ENCODE measurements at places on chromosomes 1 and 21.
A peak's percentile ranks its signal among the peaks of the same experiment; 100 is the strongest.

DNA sequence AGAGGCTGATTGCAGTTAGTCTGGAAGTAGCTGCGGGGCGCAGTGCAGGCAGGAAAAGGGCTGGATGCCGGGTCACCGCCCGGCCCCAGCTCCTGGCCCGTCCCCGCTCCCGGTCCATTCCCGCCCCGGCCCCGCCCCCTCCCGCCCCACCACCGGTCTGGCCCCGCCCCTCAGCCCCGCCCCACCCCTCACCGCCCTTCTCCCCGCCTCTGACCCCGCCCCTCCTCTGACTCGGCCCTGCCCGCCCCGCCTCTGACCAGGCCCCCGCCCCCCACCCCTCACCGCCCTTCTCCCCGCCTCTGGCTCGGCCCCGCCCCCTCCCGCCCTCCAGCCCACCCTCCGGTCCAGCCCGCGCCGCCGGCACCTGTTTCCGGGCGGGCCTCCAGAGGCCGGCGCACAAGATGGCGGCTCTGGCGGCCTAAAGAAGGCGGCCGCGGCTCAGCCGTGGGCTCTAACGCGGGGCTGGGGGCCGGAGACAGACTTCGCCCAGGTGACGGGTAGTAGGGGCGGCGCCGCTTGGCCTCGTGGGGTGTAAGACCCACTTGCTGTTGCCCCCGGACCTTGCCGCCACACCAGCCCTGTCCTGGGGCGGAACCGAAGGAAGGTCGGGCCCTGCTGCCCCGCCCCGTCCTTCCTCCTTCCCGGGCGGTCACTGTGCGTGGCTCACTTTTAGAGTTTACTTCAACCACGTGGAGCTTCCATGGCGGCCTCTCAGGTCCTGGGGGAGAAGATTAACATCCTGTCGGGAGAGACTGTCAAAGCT is at the start of gene UBIAD1:
Gene UBIAD1, plus strand, starts transcription at position 367 of the 763 bp plus-strand sequence. Its CDS starts 334 bp downstream, at position 701.
- peak; percentile 92 for DNase-seq

GRCh38 chr1:205279986-205280385 is 41.6 kb downstream of the NUAK2 start:
- DNase-seq, result no peak

- DNase-seq, result no peak
Measured at GRCh38 chr1:209853676-209854075, 25.9 kb downstream of the UTP25 start.

DNA sequence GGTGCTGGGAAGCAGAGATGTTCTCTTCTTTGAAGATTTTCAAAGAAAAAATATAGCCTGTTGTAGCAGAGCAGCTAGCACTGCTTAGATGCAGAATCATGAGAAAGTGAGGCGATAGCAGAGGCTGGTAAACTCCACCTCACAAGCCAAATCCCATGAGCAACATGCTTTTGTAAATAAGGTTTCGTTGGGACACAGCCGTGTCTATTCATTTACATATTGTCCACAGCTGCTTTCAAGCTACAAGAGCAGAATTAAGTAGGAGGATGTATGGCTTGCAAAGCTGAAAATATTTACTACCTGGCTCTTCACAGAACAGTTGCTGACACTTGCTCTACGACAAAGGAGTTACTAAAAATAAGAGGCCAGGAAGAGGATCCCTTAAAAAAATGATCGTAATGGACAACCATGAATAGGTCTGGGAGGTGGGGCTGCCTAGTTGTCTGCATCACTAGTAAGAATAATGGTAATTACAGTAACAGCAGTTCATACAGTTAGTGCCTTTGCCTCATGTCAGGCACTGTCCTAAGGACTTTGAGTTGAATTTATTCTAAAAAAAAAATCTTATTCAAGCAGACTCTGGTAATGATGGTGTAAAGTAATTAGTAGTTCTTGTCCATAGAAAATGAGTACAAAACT is 622.0 kb downstream of the KIF26B start:
- no peak for DNase-seq

DNA sequence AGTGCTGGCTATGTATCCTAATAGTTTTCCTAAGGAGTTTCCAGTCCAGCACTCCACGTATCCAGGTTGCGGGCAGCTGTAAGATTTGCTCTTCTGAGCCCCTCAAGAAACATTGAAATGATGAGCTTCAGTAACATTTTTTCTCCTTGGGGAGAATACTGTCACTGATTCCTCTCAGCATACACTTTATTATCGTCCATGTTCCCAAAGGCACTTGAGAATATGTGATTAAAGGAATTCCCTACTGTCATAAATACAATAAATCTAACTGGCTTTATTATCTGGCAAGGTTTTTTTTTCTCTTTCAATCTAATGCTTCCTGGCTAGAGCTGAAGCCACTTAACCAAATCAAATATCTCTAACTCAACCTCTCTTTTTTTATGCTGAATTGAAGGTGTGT is 359.2 kb upstream of the PKN2 start:
- DNase-seq, result no peak

GRCh38 chr1:177219554-177220458 is 49.0 kb downstream of the BRINP2 start:
- DNase-seq, result no peak

DNA sequence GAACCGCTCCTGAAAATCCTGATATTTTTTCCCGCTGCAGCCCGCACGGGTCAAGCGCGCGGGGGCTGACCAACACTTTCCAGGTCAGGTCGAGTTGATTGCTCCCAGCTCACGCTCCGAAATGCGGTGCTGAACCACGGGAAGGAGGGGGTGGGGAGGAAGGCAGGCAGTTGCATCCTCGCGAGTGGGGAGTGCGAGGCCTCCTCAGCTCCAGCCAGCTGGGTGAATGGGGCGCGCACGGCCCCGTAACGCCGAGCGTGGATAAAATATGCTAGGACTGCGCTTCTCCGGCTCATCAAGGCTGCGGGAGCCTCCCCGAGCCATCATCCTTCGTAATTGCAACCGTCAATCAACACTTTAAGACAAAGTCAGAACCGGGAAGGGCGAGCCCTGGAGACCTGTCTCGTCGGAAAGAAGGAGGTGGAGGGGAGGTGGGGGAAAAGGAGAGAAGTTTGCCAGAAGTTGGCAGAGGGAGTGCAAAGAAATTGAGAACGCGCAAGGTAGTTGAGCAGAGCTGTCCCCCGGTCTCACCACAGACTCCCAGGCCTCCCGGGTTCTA is 8.0 kb downstream of the NR5A2 start:
- DNase-seq, result no peak

- no peak for DNase-seq
Measured at GRCh38 chr1:56639211-56639610, 5.9 kb upstream of the PRKAA2 start.

GRCh38 chr1:90969241-90969640 is 52.6 kb downstream of the ZNF644 start:
- DNase-seq, result no peak

DNA sequence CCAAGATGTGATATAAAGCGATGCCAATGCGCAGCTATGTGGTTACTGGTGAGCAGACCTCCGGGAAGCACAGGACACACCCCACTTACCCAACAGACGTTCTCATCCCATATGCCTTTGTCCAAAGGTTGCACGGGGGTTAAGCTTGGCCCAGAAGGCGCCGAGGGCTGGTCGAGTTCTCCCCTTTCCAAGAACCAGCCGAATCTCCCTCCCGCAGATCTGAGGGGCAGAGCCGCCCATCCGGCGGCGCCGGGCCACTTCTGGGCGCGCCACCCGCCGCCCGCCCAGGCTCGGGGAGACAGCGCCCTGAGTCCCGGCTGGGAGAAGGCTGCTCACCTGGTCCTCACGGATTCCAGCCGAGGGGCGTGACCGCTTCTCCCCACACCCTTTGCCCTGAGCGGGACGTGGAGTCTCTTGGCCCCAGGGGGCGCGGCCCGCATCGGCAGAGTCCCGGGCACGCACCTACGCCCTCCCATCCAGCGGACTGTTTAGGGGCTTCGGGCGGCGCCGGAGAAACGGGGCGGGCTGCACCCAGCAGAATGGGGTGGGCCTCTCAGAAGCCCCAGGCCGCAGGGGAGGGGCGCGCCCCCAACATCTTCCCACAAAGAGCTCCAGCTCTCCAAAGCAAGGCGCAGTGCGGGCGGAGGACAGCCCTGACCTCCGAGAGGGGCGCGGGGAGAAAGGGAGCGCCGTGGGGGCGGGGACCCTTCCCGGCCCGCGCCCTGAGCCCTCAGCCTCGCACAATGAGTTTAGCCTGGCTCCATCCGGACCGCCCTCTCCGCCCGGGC is 615 bp downstream of the GPR161 start:
- DNase-seq, result peak; percentile 65

GRCh38 chr1:156154317-156154749 is 948 bp downstream of the SEMA4A start:
- no peak for DNase-seq

DNA sequence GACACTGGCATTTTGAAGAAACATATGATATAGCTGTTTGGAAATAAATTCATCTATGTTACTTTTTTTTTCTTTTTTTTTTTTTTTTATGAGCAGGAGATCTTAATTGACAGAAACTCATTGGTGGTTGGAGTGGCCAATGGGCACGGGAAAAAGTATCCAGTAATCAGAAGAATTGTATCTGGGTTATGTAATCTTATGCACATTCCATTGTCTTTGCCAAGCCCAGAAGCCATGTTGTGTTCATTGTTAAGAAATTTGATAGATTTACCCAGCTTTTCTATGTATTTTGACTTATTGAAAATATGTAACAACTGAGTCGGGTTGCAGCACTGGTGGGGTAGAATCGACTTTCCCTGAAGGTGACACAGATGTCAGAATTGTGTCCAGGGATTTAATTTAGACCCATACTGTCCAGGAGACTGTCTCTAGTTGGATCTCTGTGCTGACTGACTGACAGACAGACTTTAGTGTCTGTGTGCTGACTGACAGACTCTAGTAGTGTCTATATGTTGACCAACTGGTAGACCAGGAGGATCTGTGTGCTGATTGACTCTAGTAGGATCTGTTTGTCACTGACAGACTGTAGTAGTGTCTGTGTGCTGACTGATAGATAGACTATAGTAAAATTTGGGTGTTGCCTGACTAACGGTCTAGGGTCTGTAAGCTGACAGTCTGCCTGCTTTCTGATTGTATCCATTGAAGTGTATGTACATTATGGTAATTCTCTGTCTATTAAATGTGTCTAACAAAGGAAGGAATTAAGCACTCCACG is 12.3 kb upstream of the C4BPB start:
- no peak for DNase-seq

GRCh38 chr1:109499661-109500536 is 6.0 kb downstream of the CYB561D1 start:
- DNase-seq, result peak; percentile 83

DNA sequence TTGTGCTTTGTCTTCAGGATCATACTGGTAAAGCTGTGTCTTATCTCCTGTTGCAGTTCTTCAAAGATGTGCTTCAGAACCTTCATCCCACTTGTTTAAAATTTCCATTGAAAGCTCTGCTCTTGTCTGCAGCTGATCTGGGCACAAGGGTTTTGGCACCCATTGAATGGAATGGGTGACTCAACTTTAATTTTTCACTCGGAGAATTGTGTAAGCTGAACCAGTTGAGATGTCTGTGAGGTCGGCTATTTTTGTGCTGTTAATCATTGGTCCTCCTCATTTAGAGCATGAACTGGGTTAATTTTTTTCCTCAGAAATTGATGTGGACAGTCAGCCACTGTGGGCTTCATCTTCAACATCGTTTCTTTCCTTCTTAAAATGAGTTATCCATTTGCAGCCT is 252.1 kb downstream of the TM2D1 start:
- DNase-seq, result no peak

DNA sequence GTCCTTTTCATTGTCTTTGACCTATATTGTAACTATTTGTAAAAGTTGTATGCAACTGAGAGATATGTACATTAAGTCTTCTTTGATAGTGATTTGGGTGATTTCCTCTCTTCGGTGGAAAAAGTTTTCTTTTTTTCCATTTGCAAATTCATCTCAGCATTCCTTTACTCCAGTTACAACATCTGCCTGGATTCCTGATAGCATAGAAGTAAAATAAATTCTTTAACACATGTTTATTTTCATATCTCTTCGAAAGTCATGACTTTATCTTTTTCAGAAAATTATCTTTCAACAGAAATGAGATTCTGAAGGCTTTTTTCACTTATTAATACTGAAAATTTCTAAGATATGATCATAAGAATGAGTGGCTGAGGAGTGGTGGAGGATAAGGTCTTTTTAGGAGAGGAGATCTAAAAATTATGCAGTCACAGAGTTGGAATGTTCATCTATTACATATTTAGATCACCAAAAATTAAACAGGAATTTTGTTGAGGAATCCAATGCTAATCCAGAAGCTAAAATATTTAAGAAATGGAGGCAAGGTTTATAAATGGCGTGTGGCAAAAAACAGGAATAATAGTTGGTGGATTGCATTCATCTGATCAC is 400.5 kb downstream of the KCNT2 start:
- DNase-seq, result no peak

DNA sequence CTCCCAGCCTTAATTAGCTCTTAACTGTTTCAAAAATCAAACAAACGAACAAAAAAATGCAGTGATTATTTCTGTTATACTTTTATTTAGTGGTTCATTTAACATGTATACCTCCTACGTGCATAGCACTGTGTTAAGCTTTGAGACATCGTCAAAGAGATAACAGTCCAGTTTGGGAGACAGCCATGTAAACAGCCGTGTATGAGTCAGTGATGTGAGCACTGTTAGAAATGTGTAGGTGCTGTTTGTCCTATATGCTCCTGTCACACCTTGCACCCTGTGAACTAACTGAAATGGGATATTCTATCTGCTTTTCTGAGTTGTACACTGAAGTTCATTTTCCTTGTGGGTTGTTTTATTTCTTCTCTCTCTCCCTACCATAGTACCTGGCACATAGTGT is 109.7 kb upstream of the CACYBP start:
- DNase-seq, result no peak

DNA sequence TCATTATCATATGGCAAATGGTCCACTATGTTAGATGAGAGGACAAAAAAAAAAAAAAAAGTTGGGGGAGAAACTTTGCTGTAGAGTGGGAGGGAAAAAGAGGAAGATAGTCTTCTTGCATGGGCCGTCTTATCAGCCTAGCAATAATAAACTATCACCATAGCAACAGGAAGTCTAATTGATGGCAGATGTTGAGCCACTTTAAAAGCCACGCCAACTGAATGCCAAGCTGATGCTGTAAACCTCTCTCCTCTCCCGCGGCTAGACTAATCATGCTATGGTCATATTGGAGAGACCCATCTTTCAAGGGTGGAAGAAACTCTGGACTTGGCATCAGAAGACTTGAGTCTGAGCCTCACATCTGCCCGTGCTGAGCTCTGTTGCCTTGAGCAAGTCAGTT is 122.2 kb upstream of the HOOK1 start:
- DNase-seq, result no peak

DNA sequence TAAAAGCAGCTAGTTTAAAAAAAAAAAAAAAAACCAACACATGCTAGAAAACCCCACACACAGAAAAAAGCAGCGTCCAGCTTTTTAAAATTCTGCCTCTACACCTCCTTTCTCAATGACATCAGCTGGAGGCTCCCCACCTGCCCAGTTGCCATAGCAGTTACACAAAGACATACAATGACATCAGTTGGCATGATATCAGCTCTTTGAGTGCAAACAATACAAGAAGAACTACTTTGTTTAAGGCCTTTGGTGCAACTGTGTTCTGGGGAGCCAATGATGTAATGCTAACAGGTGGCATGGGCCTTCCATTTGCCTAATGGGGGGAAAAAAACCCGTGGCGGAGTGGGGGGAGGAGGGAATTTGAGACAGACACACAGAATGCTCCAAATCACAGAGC is 32.9 kb downstream of the DUSP10 start:
- peak; percentile 83 for DNase-seq
